ENCODE measurements at places on chromosomes 13 and 19. TPM values are rescaled to one million over a fixed set of nuclear protein-coding genes. Genes with fewer than 3 reads are reported as not detected.
A peak's percentile ranks its signal among the peaks of the same experiment; 100 is the strongest.

Gene ZNF845
- total RNA-seq = 10.0 TPM

Gene GSX1
- not detected for total RNA-seq

Gene LSM7
- 115 TPM for total RNA-seq

Gene SLC6A16
- total RNA-seq = 3.0 TPM

Gene TSHZ3
- total RNA-seq = 4.2 TPM

DNA sequence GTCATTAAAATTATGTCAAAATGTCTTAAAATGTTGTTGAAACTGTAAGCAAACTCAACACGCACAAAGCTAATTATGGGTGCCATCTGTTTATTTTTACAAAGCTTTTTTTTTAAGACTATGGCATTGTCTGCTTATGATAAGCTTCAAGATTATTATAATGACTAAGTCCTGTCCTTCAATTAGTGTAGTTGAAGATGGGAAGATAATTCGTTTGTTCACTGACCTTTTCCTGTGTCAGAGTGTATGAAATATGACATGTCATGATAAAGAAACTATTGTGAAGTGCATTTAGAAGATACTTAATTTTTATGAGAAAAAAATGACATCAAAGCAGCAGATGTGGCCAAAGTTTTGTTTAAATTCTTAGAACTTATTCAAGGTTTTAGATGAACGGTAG lies 211.3 kb downstream of the PCCA start:
- H3K27me3 ChIP-seq = no peaks in the 10 kb centered on the region
- H3K4me1 ChIP-seq = no peaks in the 10 kb centered on the region
- no peak overlapping the region for H3K4me3 ChIP-seq
- no peak overlapping the region for H3K27ac ChIP-seq
- no peaks in the 10 kb centered on the region for H3K36me3 ChIP-seq

DNA sequence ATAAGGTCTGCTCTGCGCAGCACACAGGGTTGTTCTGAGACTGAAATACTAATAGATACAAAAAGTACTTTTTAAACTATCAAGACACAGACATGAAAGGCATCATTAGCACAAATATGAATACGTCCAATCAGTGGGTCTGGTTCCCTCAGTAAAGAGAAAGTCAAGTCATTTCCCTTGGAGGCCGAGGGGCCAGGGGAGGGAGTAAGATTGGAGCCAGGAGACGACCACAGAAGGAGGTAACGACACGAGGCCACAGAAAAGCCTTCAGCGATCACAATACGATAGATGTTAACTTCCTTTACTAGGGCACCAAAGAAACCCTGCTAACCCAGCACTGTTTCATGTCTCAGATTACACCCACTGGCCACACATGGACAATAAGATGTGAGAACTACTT lies 5.3 kb downstream of the CARS2 start:
- no peaks in the 10 kb centered on the region for H3K27me3 ChIP-seq
- H3K4me3 ChIP-seq = no peak overlapping the region
- peak; percentile 8 for DNase-seq
- no peak overlapping the region for H3K27ac ChIP-seq
- peaks cover 68% of the 10 kb centered on the region for H3K4me1 ChIP-seq

DNA sequence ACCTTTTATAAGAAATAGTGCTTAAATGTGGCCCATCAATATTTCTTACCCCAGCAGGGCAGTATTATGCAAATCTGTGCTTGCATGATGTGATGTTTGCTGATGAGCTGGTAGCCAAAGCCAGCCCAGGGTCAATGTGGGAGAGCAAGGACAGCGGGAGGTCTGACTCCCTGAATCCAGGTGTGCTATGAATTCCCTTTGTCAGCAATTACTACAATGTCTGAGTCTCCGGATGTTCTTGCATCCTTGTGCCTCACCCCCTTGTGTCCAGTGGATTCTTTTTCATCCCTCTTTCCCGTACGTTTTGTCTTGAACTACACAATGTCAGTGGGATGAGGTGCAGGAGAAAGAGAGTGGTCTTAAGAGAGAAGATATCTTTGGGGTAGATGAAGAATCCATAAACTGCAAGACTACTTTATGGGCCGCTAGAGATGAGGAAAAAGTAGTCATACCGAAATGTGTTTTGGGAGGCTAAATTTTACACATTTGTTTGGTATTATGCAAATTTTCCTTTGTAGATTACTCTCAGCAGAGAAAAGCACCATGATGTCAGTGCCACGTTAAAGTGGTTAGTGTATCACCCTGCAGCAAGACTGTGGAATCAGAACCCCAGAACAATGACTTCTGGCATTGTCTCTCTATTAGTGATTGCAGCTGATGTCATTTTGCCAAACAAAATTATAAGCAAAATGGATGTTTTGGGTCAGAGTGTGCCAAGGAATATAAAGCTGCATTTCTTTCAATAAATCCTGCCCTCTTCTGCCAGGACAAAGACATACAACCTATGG lies 53.5 kb upstream of the TSHZ3 start:
- H3K4me3 ChIP-seq = no peak overlapping the region
- H3K36me3 ChIP-seq = no peaks in the 10 kb centered on the region
- no peaks in the 10 kb centered on the region for H3K27me3 ChIP-seq
- no peak for DNase-seq

- no peak overlapping the region for H3K4me3 ChIP-seq
- no peaks in the 10 kb centered on the region for H3K4me1 ChIP-seq
- no peaks in the 10 kb centered on the region for H3K27me3 ChIP-seq
- H3K27ac ChIP-seq = no peak overlapping the region
- no peak for DNase-seq
These were observed 298.1 kb downstream of the OLFM4 start for GRCh38 chr13:53326716-53327115.

GRCh38 chr13:30633861-30634260 lies 16.1 kb downstream of the USPL1 start:
- H3K27me3 ChIP-seq = no peaks in the 10 kb centered on the region
- H3K4me3 ChIP-seq = no peak overlapping the region
- H3K4me1 ChIP-seq = peaks cover 34% of the 10 kb centered on the region
- no peak overlapping the region for H3K27ac ChIP-seq
- H3K36me3 ChIP-seq = peaks cover 61% of the 10 kb centered on the region
- DNase-seq = no peak

GRCh38 chr13:36891752-36892151 lies 28.3 kb downstream of the SMAD9 start:
- DNase-seq = no peak
- peaks cover 37% of the 10 kb centered on the region for H3K27me3 ChIP-seq

- DNase-seq = no peak
- peak overlapping the region; percentile 47 for H3K27ac ChIP-seq
- peaks cover 31% of the 10 kb centered on the region for H3K4me1 ChIP-seq
- H3K27me3 ChIP-seq = no peaks in the 10 kb centered on the region
- H3K36me3 ChIP-seq = peaks cover 8% of the 10 kb centered on the region
- H3K4me3 ChIP-seq = peak overlapping the region; percentile 85
These were observed 661 bp upstream of the BABAM1 start for GRCh38 chr19:17266589-17266974.

Measured in activated CD4-positive, alpha-beta memory T cell treated with anti-CD3 and anti-CD28 coated beads, Interleukin-2, amount 10 ng/mL, durations not matched to agents 7 days and 5 days (primary cell).